ENCODE measurements at places on chromosomes 7 and 10.

GRCh38 chr7:25494896-25495295 lies 266.6 kb upstream of the NPVF start:
- no peak for DNase-seq

- no peak for DNase-seq
Measured at GRCh38 chr10:86261941-86262687, 104.5 kb downstream of the GRID1 start.

GRCh38 chr7:148697256-148698006 lies 1.3 kb upstream of the CUL1 start:
- peak; percentile 55 for DNase-seq

DNA sequence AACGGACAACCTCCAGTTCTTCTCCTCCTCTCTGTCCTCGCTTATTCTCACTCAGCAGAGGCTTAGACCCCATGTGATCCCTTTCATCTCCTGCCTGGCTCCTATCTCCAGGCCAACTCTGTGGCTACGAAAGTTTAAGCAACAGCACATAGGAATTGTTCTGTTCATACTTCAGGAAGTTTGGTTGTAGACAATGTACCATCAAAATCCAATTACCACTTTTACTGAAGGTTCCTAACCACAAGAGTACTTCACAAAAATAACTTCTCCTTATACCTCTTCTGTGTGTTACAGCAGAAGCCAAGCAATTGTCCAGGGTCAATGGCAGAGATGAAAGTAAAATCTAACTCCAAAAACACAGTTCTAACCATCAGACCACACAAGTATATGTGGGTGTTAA lies 80.0 kb downstream of the SLC25A13 start:
- DNase-seq: no peak

DNA sequence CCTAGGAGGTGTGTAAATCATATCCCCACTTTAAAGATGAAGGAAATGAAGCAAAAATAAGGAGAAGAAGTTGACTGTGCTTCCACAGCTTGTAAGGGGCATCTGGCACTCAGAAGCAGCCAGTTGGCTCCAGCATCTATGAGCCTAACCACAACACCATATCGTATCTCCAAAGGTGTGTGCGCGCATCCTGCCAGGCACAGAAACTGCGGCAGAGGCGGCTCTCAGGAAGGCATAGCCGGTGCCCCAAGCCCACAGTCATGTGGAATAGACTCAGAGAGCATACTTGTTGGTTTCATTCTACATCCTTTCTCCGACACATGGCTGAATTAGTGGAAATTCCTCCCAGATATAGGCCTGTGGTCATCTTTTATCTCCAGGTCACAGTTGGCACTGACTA lies 423.9 kb downstream of the CALN1 start:
- DNase-seq: no peak

GRCh38 chr7:77696643-77697534 lies 630 bp downstream of the RSBN1L start:
- DNase-seq: peak; percentile 79

GRCh38 chr10:77587416-77587790 lies 50.2 kb downstream of the KCNMA1 start:
- DNase-seq: no peak

- no peak for DNase-seq
Measured at GRCh38 chr7:47374538-47374937, 207.4 kb downstream of the TNS3 start.

- DNase-seq: no peak
Measured at GRCh38 chr7:105982388-105982787, 19.3 kb downstream of the CDHR3 start.

GRCh38 chr10:73414230-73414945 lies 530 bp upstream of the ANXA7 start:
- no peak for DNase-seq

GRCh38 chr10:5711642-5712041 lies 27.0 kb downstream of the TASOR2 start:
- DNase-seq: no peak

DNA sequence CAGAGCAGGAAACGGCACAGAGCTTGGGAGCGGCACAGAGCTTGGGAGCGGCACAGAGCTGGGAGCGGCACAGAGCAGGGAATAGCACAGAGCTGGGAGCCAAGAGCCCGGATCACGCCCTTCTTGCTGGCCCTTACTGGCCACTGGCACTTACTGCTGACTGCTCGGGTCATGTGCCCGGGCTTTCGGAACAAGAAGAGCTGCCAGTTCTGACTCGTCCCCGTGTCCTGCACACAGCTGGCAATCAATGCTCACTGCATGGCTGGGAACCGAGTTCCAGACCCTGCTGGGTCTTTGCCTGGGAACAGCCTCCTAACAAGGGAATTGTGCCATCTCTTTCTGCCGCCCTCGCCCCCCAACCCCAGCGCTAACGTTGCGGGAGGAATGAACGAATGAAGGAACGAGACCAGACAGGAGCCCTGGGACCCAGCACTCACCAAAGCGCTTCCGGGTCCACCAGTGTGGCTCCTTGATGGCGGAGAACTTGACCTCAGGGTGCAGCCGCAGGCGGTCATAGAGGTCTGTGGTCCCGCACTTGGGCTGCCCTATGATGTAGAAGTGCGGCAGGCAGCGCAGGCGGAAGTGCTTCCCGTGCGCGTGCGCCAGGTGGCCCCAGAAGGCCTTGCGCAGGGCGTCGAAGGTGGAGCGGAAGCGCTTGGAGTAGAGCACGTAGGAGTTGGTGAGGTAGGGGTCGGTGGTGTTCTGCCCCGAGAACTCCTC lies 49.1 kb downstream of the CHST15 start:
- DNase-seq: no peak

DNA sequence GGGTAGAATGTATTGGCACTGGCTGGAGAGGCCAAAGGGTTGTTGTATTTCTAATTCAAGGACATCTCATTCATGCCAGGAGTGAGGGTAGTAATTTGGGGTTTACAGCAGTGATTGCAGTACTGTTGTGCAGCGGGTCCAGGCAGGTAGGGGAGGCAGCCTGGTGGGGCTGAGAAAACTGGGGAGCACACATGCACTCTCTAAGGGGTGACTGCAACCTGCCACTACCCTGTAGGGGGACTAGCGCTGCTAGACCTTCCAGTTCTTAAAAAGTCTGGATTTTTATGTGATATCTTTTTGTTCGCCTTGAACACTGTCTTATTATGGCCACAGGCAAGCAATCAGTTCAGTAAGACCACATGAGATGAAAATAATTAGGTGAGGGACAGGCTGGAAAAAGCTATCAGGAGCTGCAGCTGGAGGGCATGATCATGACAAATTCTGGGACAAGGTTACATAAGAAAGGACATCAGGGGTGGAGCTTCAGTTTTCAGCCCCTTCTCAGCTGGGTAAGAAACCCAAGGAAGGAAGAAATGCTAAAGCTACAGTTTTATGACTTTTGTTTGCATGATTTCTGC lies 149.0 kb downstream of the ARHGAP21 start:
- DNase-seq: no peak

GRCh38 chr10:119113751-119114732 lies 10.1 kb downstream of the DENND10 start:
- DNase-seq: peak; percentile 97

DNA sequence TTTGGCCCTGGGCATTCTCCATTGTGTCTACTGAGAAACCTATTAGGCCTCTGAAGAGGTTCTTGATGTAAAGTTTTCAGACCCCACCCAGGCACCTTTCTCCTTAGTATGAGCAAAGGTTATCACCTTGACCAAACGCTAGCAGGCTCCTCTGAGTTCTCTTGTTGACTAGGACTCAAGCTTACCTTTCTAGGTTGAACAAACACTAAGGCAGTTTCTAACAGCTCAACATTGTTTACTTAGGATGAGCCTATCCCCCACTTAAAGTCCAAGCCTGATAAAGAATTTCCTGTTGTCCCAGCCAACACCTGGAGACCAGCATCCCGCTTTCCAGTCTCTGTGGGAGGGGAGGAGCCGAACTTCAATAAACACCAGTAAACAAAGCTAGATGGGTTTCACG lies 26.3 kb upstream of the ITGB8 start:
- no peak for DNase-seq

- DNase-seq: no peak
Measured at GRCh38 chr10:50582766-50583762, 40.7 kb downstream of the SGMS1 start.

DNA sequence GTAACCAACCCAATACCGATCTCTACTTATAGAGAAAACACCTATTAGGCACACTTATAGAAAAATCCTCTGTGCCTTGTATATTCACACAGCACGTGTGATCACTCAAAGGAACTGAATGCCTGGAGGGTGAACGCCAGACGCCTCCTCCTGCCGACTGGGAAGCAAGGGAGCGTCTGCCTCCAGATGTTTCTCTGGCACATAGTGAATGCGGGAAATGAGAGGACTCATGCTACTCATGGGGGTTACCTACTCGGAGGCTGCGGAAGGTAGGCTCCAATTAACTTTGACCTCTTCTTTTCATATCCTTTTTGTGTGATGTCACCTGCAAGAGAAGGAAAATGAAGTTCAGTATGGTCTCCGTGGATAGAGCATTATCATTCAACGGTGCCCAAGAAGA lies 203.3 kb downstream of the DIP2C start:
- DNase-seq: no peak

GRCh38 chr10:26689399-26689798 lies 8.1 kb upstream of the PDSS1 start:
- DNase-seq: no peak

GRCh38 chr10:114306116-114306973 lies 67.3 kb downstream of the VWA2 start:
- DNase-seq: peak; percentile 73

GRCh38 chr7:159125955-159126270 lies 18.8 kb downstream of the VIPR2 start:
- no peak for DNase-seq

DNA sequence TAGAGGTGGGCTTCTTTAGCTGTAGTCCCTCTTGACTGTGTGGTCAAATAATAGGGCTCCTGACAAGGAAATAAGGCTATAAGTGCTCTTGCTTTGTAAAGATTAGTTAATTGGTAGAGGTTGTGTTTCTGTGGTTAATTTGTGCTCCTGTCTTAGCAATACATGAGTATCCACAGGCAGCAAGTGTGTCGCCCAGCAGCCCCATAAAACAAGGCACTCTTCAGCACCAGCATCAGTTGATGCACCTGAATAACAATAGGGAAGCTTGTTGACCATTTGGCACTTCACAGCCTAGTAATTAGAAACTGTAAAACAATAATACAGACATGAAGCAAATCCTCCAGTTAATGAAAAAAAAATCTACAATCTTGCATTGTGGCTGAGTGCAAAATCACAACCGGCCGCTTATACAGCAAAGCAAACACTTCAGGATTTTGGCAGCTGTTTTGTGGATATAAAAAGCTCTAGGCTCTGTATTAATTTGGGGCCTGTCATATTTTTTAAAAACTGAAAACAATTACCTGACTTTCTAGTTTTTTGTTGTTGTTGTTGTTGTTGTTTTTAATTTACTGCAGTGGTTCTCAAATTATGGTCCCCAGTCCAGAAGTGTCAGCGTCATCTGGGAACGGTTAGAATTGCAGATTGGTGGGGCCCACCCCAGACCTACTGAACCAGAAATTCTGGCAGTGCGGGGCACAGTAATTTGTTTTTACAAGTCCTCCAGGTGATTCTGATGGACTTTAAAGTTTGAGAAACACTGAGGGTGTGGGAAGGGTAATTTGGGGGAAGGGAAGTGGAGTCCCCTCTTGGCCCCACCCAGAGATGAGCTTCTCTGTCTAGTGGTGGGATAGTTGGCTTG lies 56.8 kb downstream of the AUTS2 start:
- DNase-seq: no peak

- DNase-seq: no peak
Measured at GRCh38 chr7:47192978-47193377, 388.9 kb downstream of the TNS3 start.

DNA sequence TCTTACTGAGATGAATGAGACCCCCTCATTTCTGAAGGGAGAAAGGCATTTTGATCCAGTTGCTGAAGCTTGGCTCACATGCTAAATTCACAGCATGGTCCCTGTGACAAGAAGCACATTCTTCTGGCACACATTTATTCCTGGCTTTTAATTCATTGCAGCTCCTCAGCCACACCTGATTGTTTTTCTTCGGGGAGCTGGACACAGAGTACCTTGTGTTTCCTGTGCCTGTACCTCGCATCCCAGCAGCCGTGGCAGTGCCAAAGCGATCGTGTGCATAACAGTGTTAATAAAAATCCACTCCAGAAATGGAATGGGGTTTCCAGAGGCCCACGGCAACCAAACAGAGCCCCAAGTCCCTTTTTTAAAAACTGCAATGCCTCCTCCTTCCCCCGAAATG lies 615.3 kb upstream of the MGMT start:
- no peak for DNase-seq

- no peak for DNase-seq
Measured at GRCh38 chr10:4174197-4174596, 389.2 kb upstream of the KLF6 start.

GRCh38 chr7:1940402-1940786 lies 270.3 kb downstream of the ELFN1 start:
- DNase-seq: no peak

DNA sequence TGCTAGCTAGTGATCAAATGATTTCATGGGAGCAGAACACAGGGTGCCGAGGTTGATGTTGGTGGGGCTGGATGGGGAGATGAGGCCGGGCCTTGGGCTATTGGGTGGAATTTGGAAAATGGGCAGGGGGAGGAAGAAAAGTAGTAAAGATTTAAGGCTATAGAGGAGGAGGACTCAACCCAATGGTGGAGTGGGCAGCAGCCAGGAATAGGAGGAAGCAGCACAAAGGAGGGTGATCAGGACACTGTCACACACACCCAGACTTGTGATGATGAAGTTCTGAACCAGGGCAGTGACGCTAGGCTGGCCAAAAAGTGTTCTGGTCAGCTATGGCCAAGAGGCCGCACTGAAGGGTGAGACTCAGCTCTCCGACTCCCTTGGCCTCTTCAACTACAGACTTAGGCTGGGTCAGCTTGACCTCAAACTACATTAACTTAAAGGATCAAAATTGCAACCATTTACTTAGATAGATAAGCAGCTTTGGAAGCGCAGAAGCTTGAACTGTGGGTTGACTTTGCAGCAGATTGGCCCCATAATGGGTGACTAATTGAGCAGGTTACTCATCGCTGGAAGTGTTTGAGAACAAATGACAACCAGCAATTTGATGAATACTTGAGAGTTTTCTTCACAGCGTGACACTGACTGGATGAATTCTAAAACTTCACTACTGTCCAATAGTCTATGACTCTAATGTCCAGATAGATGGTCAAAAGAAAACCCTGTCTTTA lies 29.4 kb upstream of the GPR26 start:
- DNase-seq: no peak

GRCh38 chr10:16944402-16944801 lies 127.2 kb upstream of the RSU1 start:
- DNase-seq: peak; percentile 91

DNA sequence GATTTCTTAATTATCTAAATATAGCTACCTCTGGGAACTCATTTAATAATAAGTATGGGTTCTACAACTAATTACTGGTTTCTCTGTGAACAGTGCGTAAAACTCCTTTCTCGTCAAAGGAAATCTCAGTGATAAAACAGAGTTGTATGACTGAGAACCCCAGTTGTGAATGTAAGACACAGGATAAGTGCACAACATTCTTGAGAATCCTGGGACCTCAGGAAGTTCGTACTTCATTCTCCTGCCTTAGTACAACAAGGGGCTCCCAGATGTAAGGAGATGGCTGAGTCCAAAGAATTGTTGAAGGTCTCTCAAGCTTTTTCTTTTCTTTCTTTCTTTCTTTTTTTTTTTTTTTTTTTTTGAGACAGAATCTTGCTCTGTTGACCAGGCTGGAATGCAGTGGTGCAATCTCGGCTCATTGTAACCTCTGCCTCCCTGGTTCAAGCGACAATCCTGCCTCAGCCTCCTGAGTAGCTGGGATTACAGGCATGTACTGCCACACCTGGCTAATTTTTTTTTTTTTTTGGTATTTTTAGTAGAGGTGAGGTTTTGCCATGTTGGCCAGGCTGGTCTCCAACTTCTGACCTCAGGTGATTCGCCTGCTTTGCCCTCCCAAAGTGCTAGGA lies 12.5 kb downstream of the DENND10 start:
- DNase-seq: peak; percentile 18

Data from adipocyte (in vitro differentiated cells).